ENCODE measurements at places on chromosomes 7 and 10.

DNA sequence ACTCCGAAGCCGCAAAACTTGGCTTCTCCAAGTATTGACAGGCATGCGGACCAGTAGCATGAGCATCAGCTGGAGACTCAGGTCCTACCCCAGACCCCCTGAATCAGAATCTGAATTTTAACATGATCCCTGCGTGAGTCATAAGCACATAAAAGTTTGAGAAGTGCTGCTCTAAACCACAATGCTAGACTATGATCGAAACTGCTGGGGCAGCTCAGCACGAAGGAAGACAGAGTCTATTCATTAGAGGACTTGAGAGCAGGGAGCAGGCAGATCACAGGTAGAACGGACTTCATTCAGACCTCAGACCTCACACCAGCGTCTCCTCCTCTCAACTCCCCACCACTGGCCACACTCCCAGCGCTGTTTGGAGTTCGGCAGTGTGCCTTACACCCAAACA is 16.9 kb downstream of the CAMK2G start:
- no peak for DNase-seq

DNA sequence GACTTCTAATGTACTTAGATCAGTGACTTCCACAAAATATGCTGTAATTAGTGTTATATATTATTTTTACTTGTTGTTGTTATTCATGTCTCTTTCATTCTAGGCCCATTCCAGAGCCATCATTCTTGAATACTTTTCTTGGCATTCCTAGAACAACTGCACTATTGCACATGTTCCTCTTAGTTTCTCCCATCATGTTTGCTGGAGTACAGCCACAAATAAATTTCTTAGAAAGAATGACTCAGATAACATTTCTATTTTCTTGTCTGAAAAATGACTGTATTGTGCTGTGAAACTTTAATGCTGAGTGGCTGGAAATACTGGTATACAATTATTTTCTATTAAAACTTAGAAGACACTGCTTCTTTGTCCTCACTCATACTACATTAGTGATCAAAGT is 651.0 kb upstream of the STEAP1 start:
- no peak for DNase-seq

- no peak for DNase-seq
Observed at GRCh38 chr10:88095223-88095721, 231.8 kb downstream of the PTEN start.

GRCh38 chr7:117793521-117793920 is 79.7 kb downstream of the CTTNBP2 start:
- no peak for DNase-seq

DNA sequence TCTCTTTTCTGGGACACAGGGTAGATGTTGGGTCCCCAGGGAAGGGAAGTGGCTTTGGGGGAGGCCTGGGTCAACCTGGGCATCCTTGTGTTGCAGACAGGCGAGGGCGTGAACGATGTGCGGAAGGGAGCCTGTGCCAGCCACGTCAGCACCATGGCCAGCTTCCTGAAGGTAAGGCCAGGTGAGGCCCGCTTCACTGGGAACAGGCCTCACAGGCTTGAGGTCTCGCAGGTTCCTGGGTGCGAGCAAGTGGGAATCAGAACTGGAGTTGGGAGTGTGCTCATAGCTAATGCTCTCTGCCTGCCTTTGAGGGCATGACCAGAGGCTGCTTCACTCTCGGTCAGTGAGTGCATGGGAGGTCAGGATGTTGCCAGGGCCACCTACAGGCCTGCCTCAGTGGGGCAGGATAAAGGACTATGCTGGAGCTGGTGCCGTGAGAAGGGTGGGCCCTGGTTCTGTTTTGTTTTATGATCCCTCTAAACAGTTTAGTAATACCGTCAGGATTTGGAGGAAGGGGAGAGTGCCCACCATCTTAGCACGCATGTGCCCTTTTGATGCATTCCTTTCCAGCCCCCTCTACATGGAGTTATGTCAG is 8.4 kb downstream of the DBNL start:
- DNase-seq, result no peak

DNA sequence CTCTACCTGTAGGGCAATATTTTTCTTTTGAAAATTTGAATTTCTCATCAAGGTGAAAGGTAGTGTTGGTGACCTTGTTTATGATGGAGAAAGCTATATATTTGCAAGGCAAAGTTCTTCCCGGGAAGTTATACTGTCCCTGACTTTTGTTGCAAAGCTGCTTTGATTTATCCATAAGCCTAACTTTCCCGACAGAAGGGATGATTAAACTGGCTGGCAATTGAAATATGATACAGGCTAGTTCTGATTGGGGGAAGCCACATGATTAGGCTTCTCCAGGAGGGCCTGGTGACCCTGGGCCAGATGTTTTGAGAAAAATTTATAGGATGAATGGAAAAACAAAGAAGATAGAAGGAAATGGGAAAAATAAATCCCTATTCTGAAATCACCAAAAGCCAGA is 215.5 kb downstream of the ACTR3B start:
- DNase-seq, result peak; percentile 54

- DNase-seq, result no peak
Observed at GRCh38 chr7:220151-220841, 27.9 kb downstream of the FAM20C start.

- no peak for DNase-seq
Observed at GRCh38 chr7:83791737-83792136, 142.8 kb upstream of the SEMA3E start.

GRCh38 chr10:123522702-123523312 is 143.3 kb upstream of the GPR26 start:
- DNase-seq, result no peak

GRCh38 chr7:108358553-108358952 is 97.7 kb downstream of the NRCAM start:
- DNase-seq, result peak; percentile 94

- DNase-seq, result no peak
Observed at GRCh38 chr10:78905957-78906308, 162.8 kb upstream of the ZMIZ1 start.

GRCh38 chr7:64558323-64558705 is 4.6 kb downstream of the ZNF680 start:
- DNase-seq, result no peak

GRCh38 chr7:47407821-47408674 is 173.9 kb downstream of the TNS3 start:
- DNase-seq, result no peak

- DNase-seq, result peak; percentile 9
Observed at GRCh38 chr10:30671026-30671616, 41.6 kb upstream of the LYZL2 start.

- DNase-seq, result no peak
Observed at GRCh38 chr7:120793213-120793936, 64.6 kb downstream of the TSPAN12 start.

- no peak for DNase-seq
Observed at GRCh38 chr7:129933627-129934026, 19.1 kb downstream of the UBE2H start.

GRCh38 chr10:131645756-131646155 is 255.1 kb upstream of the PPP2R2D start:
- no peak for DNase-seq

DNA sequence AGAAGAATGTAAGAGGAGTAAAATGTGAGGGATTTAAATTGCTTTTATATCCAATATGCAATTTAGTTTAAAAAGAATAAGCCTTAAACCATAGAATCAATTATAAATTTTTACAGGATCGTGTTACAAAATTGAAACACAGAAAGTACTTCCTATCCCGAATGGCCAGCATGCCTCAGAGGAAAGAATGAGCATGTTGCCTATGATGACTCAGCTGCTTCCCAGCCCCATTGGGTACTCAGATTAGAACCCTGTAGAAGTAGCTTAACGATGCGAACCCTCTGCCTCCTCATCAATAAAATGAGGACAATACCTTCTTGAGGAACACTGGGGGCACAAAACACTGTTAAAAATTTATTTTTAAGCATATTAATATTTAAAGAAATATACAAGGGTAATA is 113.4 kb upstream of the CDK1 start:
- DNase-seq, result no peak

GRCh38 chr7:1055956-1056784 is 11.8 kb downstream of the GPR146 start:
- DNase-seq, result no peak

DNA sequence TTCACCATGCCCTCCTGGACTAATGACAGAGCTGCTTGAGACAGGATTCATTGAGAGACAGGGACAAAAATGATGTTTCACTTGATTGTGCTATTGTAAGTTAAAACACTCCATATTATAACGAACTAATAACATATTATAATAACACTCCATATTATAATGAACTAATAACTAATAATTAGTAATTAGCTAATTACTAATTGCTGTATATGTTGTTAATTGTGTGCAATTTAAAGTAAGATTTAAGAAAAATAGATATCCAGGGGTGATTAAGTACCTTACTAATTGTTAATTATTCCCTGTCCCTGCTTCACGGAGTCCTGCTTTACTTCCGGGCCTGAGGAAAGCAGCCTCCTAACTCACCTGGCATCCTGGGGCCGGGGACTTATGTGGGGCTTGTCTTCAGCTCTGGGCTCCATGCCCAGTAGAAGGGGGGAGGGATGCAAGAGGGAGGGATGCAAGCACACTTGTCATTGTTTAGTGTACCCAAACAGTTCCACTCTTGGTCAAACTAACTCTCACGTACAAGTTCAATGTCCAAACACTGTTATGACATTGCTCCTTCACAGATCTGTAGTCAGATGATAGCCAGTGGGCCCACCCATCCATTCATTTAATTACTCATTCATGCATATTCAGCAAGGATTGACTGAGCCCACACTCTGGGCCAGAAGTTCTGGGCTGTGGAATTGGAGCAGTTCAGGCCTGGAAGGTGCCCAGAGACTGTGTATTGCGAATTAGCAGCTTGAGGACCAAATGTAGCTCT is 53.8 kb downstream of the COL13A1 start:
- no peak for DNase-seq

DNA sequence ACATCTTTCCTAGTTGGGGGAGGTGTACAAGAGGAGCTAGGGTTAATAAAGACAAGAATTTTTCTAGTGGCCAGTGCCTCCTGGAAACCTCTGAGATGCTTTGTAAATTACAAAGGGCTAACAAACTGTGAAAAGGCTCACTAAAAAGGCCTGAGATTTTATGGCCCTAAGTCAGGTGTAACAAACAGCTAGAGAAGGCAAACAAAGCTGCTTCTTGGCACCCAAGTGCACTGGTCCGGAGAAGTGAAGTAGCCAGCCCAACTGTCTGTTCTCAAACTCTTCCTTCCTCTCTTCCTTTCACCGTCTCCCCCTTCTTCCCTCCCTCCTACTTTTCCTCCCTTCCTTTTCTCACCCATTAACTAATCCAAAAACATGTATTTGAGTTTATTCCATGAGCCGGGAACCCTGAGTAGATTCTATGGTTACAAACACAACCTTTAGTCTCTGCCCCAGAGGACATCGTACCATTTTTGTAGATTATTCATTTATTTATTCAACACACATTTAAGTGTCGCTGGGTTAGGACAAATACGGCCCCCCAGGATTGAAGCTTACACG is 143.4 kb upstream of the PCGF5 start:
- DNase-seq, result no peak

- no peak for DNase-seq
Observed at GRCh38 chr10:132685101-132685891, 100.7 kb downstream of the NKX6-2 start.

Measured in DMS 273 treated with DMSO at 0.1 percent for 48 hours (cell line).